ENCODE measurements at places on chromosomes 7 and 10.

- DNase-seq, result no peak
These were observed 9.8 kb upstream of the GRB10 start for GRCh38 chr7:50792342-50793119.

GRCh38 chr10:91944880-91945630 lies 21.5 kb downstream of the BTAF1 start:
- no peak for DNase-seq

DNA sequence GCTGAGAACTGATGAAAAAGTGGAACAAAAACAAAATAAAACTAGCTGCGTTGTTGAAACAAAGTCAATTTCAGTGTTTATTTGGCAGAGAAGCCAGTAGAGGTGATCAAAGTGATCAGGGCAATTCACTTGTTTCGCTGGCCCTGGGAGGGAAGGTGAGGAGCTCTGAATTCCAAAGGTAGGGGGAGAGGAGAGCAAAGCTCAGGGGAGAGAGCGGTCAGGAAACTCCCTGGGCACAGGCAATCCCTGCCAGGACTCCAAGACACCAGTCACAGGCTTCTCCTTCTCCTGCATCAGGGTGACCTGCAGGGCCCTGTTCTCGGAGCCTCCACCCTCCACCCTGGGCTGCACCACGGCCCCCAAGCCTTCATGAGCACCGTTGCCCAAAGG lies 6.8 kb upstream of the KIAA1217 start:
- no peak for DNase-seq

DNA sequence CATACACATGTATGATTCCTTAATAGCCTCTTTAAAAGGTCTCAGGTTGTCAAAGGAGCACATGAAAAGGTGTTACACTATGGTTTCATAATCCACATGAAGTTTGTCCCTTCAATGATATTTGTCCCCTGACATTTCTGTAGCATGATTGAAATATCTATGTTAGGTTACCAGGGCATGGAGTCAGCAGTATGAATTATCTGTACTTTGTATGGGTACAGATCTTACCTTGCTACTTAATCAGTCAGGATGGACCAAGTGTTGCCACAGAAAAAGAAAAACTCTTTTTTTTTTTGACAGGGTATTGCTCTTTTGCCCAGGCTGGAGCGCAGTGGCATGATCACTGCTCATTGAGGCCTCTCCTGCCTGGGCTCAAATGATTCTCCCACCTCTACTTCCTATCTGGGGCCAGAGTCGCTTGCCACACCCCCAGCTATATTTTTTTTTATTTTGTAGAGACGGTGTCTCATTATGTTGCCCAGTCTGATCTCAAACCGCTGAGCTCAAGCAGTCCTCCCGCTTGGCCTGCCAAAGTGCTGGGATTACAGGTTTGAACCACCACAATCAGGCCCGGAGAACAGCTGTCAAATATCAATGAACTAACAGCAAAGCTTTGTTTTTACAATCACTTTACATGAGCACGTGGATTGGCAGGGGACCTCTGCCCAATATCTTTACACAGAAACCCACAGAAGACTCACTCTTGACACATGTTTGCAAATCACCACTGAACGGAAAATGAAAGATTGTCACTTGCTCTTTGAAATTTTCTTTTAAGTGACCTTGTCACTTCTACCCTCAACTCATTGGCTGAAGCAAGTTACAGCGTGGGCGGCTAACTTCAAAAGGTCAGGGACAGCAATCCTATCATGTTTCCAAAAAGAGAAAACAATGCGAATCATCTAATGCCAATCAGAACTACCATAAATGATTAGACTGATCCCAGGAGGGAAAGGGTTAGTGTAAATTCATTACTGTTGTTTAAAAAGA lies 140.2 kb downstream of the PRKG1 start:
- DNase-seq, result no peak

- DNase-seq, result no peak
These were observed 44.2 kb upstream of the GGCT start for GRCh38 chr7:30548845-30549244.

DNA sequence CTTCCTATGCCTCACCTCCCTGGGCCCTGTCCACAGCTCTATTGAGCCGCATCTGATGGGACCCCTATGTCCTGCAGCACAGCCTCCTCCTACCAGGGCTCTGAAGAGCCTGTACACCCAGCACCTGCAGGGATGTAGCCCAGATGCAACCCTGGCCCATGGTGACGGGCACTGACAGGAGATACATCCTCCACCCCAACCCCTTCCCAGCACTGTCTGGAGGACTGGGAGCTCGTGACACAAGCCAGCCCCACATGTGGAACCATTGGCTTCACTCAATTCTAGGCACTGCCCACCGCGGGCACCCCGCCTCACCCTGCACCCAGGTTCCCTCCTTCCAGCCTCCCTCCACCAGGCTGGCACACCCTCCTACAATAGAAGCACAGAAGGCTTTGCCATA lies 2.6 kb upstream of the GRB10 start:
- no peak for DNase-seq

- no peak for DNase-seq
These were observed 3.9 kb downstream of the SGMS1 start for GRCh38 chr10:50619882-50620281.

- DNase-seq, result no peak
These were observed 609.4 kb upstream of the PCDH15 start for GRCh38 chr10:55410415-55410885.

DNA sequence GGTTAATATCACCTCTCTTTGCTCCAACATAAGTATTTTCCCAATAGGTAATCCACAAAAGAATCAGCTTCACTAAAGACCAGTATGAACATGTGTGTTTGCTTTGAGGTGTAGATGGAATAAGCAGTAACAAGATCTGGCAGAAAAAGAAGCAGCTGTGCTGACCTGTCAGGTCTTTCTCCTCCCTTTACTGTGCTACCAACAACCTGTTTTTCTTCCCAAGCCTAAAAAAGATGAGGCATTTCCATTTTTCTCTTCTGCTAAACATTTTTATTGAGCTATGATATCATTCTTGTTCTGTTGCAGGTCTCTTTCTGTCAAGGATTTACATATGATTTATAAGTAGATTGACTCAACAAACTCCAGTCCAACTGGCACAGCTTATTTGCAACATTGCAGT lies 315.2 kb upstream of the GLI3 start:
- DNase-seq, result no peak

- DNase-seq, result no peak
These were observed at the start of gene CACNA2D1 for GRCh38 chr7:82443547-82444219. Gene CACNA2D1 (minus strand): TSS chr7:82443777.

DNA sequence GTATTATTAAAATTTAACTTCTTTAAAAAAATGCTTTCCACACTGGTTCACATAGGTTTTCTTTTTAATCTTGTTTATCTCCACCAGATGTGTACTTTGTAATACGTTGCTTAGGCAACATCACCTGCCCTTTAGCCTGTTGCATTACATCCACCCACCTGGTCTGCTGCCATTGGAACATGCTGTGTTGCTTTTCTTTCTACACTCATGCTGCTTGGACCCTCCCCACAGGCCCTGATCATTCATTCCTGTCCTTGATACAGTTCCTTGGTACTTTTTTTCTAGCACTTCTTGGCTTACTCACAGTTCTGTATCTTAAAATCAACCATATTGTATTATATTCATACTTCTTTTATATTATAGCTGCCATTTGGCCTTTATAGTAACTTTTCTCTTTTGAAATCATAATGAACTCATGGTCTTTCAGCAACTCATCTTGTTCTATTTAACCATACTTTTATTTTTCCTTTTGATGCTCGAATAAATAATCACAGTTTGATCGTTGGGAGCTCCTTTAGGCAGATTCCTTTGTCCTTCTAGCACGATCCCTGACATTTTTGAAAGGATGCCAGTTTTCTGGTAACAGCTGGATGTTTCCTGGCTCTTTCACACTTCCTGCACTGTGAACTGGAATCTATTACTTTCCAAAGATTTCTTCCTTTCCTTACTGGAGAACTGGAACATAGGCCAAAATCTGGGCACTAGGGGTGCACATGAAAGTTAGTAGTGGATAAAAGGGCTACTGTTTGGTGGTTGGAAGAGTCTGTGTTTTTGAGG lies 125.1 kb downstream of the CDK14 start:
- no peak for DNase-seq

- DNase-seq, result no peak
These were observed 7.5 kb downstream of the MRPL43 start for GRCh38 chr10:100979791-100980272.

- no peak for DNase-seq
These were observed 7.8 kb downstream of the DNAJC2 start for GRCh38 chr7:103336761-103337160.

DNA sequence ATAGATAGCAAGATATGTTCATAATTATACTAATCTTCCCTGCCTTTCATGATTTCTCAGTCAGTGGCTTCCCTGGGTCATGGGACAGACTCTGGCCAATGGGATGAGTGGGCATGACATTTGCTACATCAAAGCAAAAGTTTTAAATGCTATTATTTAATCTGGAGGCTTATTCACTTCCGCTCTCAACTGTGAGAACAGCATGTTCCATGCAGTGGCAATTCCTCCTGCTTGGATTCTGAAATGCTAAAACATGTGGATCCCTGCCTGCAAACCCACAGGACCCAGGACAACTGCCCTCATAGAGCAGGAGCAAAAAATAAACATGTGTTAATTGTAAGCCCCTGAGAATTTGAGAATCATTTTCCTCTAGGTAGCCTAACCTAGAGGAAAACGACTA lies 1412.4 kb upstream of the CELF2 start:
- DNase-seq, result no peak

GRCh38 chr10:8463853-8464252 lies 409.4 kb downstream of the GATA3 start:
- no peak for DNase-seq

GRCh38 chr7:132402751-132403245 lies 173.5 kb downstream of the PLXNA4 start:
- no peak for DNase-seq

DNA sequence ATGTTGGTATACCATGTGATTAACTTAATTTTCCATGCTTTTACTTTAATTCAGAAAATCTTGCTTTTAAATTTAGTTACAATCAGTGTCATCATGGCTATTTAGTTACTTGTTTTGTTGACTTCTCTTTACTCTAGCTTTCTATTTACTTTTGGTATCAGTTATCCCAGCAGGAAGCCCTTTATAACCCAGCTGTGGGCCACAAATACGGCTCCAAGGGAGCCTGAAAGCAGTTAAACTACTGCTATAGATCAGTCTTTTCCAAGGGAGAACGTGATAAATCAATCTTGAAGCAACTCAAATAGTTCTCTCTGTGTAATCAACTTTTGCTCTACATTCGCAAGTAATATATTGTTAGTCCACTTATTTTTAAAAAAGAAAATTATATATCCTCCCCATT lies 287.4 kb downstream of the CACNA2D1 start:
- no peak for DNase-seq

GRCh38 chr7:102040569-102040968 lies 223.1 kb downstream of the CUX1 start:
- DNase-seq, result no peak

DNA sequence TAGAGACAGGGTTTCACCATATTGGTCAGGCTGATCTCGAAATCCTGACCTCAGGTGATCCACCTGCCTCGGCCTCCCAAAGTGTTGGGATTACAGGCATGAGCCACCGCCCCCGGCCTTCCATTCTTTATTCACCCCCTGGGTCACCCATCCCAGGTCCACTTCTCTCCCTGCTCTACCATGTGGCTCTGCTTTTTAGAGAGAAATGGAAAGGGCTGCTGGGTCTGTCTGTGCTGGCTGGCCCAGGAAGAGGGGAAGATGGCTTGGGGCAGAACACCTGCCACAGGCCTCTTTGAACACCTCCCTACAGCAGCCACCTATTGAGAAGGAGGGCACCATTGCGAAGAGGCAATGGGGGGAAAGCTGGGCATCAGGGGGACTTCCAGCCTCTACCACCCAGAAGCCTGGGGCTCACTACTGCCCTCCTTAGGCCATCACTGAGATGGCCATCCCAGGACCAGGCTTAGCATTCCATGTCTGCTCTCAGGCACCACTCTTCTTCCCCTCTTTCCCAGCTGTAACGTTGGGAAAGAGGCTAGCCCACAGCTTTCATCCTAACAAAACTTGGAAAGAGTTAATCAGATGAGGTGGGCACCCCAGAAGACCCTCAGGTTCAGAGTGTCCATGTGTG lies 256.3 kb downstream of the GRID1 start:
- no peak for DNase-seq

GRCh38 chr7:151246851-151247580 lies 1.5 kb downstream of the SMARCD3 start:
- DNase-seq, result no peak

- no peak for DNase-seq
These were observed 105.9 kb upstream of the ANLN start for GRCh38 chr7:36283711-36284130.

GRCh38 chr10:43256531-43257346 lies 10.1 kb downstream of the RASGEF1A start:
- DNase-seq, result no peak

DNA sequence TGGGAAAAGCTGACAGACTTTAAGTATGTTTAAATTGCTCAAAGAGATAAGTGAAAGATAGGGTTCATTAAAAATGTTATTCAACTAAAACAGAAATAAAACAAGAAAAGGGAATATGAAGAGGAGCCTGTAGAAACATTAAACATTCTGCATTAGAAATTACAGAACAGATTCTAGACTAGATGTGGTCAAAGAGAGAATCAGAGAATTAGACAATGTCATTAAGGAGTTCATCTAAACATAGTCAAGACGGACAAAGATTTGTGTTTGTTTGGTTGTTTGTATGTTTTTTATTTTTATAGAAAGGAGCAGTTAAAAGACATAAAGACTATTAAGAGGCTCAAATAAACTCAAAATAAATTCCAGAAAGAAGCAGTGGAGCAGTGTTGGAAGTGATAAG lies 80.0 kb downstream of the NKX6-2 start:
- no peak for DNase-seq

DNA sequence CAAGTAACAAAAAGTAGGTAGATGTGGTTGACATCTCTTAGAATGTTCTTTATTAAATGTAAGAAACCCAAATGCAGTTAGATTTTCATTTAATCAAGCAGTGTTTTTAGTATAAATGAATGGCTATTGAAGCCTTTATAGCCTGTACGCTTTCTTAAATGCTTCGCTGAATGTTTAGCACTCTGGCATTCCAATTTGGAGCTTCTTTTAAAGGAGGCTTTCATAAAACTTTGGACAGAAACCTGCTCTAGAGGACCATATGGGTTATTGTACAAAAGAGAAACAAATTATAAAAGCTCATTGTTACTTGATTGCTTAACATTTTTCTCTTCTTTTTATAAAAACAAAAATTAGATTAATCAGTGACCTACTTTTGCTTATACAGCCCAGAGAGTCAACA lies 59.5 kb downstream of the KCND2 start:
- no peak for DNase-seq

- DNase-seq, result no peak
These were observed 13.6 kb upstream of the C10orf120 start for GRCh38 chr10:122713091-122713885.

GRCh38 chr7:96169439-96169838 lies 152.5 kb downstream of the SLC25A13 start:
- no peak for DNase-seq

DNA sequence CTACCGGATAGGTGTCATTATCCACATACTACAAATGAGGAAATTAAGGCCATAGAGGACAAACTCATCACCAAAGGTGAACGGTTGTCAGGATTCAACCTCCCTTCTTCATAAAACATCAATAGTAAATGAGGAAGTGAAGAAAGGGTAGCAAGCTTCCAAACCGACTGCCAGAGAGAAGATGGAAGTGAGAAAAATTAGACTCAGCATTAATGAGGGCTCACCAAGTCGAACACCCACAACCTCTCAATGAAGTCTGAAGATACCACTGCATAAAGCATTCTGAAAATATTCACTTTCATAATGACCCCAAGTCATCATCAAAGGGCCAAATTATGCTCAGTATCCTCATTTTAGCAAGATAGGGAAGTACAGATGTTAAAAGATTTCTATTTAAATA lies 29.6 kb downstream of the ABCB4 start:
- DNase-seq, result no peak

GRCh38 chr7:50793120-50793946 lies 10.6 kb upstream of the GRB10 start:
- DNase-seq, result no peak

Measured in stimulated activated CD8-positive, alpha-beta memory T cell treated with anti-CD3 and anti-CD28 coated beads, Interleukin-4, amount 100 ng/mL, for 4 hours (primary cell).